ENCODE measurements at places on chromosomes 12 and 14.
A peak's percentile ranks its signal among the peaks of the same experiment; 100 is the strongest.

- no peak for DNase-seq
Observed at GRCh38 chr14:101113835-101114725, 210.6 kb upstream of the RTL1 start.

- no peak for DNase-seq
Observed at GRCh38 chr14:34063470-34064164, 112.7 kb upstream of the EGLN3 start.

DNA sequence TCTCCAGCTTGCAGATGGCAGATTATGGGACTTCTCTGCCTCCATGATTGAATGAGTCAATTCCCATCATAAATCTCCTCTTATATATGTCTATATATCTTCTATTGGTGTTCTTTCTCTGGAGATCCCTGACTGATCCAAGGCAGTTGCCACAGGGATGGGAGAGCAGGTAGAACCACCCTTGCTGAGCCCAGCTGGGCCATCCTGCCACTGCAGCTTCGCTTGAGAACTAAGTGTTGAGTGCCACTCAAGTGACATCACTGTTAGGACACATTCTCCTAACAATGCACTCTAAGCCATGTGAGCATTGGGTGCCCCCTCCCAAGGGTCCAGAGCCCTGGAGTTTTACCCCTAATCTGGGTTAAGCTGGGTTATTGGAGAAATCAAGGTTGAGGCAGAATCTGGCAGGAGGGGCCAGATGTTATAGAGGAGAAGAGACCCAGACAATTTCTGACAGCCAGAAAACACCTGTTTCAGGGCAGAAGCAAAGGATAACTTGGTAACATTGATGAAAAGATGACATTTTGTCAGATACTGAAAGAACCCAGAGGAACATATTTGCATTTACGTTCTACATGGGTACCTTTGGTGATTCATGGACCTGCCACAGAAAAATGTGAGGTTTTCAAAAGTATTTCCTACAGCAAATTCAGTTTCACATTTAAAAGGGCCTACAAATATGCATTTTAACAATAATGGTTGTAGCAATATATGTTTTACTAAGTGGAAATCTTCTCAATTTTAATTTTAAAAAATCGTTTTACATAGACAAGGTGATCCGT is 57.2 kb upstream of the MAX start:
- no peak for DNase-seq

DNA sequence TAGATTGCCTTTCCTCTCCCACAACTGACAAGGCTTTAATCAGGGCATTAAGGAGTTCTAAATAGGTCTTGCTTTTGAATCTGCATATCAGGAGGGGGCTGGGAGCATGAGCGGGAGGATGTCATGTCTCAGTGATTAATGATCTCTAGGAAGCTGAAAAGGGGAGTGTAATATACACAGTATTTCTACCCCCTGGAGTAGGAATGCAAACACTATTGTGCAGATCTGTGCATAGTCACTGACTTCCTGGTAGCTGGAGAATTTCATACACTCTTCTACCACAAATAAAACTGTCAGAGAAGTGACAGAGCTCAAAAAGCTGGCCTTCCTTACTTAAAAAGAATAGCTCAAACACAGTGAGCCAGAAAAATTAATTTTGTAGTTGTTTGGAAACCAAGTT is 65.8 kb downstream of the RIC8B start:
- no peak for DNase-seq

DNA sequence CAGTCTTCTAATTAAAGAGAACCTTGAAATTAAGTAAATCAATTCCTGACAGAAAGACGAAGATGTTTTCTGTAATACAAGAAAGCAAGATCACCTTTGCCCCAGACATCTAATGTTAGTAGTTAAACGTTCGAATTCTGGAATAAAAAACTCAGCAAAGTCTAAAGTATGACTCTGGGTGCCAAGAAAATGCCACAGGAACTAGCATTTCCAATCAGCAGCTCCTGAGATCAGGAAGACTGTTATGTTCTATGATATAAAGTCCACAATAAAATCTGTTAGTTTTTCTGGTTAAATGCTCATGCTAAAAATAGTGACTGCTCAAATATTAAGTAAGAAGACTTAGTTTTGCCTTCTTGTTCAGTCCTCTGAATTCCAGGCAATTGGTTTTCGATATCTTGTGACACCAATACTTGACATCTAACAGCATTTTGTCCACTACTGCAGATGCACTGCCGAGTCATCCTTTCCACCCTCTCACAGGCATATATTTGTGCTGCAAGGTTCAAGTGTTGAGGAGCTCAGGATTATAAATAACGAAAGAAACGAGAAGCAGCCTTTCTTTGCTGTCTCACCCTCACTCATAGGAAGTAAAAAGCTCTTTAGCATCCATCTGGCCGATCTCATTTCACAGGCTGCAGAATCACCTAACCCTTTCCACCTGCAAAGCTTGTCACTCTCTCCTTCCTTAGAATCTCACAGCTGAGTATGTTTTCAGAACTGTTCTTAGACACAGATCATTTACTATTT is 32.0 kb downstream of the SSH1 start:
- no peak for DNase-seq

DNA sequence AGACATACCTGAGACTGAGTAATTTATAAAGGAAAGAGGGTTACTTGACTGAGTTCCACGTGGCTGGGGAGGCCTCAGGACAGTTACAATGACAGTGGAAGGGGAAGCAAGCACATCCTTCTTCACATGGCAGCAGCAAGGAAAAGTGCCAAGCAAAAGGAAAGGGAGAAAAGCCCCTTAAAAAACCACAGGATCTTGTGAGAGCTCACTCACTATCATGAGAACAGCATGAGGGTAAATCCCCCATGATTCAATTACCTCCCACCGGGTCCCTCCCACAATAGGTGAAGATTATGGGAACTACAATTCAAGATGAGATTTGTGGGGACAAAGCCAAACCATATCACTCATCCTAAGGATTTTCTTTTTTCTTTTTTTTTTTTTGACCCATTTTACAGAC is 177.8 kb upstream of the EEA1 start:
- DNase-seq, result no peak

DNA sequence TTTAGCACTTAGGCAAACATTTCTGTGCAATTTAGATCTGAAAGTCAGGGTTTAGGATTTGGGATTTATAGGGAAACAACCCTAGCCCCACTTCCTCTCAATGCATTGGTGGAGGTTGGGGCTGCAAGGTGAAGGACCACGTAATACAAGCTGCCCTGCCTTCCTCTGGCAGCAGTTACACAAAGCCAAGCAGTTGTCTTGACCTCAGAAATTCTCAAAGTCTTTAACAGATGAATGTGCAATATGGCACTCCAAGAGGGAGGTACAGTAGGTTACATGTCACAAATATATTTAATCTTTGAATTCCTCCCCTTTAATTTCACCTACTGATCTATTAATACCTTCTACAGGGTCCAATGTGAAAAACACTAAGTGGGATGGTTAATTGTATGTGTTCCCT is 23.9 kb downstream of the IFNG-AS1 start:
- no peak for DNase-seq

GRCh38 chr12:7716381-7716780 is 5.1 kb downstream of the DPPA3 start:
- no peak for DNase-seq

GRCh38 chr14:54177641-54178621 is 218.9 kb upstream of the CDKN3 start:
- no peak for DNase-seq

DNA sequence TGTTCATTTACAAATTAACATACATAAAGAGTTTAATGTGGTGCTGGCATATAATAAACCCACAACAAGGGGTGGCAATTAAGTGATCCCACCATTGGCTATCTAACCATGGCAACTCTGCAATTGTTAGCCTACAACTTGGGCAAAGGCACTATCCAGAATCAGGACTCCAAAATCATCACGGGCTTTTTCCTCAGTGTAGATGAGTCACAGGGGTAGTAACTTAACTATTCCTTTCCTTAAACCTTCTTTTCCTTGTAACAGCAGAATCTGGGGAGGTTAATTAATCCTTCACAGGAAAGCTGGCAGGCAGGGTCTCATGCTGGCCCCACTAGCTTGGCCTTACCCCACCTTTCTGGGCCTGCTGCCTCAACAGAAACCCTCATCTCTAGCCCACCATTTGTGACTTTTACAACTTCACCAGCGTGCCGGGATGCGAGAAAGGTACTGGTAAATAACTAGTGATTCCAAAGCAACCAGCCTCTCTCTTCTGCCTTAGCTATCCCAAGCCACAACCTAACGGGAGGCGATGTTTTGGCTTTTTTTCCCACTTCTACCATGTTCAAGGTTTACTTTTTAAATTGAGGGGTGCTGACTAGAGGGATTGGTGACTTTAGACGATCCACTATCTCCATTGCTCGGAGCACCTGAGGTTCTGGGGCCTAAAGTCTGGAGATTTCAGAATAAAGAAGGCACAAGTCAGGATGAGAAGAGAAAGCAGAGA is 744 bp downstream of the ATP5MC2 start:
- DNase-seq, result no peak

- DNase-seq, result no peak
Observed at GRCh38 chr12:64633940-64634337, 23.6 kb downstream of the RASSF3 start.

DNA sequence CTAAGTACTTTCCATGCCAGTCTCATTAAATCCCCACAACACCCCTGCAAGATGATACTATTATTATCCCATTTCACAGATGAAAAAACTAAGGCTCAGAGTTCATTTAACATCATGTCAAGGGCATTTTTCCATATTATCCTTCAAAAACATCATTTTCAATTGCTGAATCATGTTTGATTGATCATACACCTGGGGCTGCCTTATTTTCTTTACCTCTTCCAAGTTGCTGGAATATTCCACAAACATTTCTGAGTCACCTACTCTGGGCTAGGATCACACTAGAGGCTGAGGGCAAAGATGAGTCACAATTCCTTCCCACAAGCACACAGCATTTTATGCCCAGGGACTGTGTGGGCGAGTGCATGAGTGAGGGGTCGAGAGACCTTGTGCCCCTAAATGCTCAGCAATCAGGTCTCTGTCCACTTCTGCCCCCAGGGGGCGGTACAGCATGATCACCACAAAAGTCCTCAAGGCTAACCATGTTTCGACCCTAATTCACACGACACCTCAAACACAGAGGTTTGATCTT is 14.1 kb upstream of the TMEM119 start:
- DNase-seq, result no peak

- DNase-seq, result no peak
Observed at GRCh38 chr12:49903700-49904423, at the start of gene FAIM2. Gene FAIM2, minus strand, starts transcription at chr12:49903900. Its CDS starts 108 bp downstream, at chr12:49903792.

- no peak for DNase-seq
Observed at GRCh38 chr12:124024776-124025175, 51.8 kb downstream of the ZNF664 start.

DNA sequence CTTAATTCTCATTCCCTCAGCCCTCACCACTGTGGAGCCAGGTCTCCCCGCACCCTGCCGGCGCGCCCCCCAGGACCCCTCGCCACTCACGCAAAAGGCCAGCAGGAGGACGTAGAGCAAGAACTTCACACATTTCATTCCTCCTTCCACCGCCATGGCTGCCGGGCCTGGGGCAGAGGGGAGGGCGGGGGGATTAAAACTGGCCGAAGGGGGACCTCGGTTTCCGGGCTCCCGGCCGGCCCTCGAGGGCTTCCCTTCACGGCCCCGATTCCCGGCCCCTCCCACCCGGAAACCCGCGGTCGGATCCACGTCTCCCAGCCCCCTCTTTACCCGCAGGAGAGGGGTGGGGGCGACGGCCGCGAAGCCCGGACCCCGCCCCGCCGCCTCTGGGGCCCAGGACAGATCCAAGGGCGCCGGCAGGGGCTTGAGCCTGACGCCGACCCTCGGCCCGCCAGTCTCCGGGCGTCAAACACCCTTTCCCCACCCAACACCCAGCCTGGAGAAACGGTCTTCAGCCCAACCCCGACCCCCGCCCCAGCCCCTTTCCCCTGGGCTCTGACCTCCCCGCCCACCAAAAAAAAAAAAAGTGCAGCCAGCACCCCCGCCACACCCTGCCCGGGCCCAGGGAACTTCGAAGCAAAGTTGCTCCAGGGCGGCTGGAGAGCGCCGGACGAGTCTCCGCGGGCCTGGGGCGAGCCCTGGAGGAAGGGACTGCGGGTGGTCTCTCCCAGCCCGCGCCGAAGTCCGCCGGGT is 447 bp downstream of the CD63 start:
- no peak for DNase-seq

DNA sequence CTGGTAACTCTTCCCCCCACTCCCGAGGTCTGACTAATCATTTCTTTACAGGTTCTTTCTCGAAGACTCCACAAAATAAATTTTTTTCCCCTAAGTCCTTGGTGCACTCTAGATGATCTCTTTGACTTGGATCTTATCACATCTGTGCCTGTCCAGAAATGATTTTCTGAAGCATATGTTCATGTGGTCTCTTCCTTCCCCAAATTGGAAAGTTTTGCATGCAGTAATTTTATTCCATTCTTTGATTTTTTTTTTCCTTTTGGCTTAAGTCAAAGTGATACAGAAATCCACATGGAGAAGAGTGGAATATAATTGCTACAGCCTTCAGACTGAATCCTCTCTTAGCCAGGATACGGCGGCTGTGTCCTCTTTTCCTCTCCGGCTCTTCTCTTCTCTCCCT is 213.3 kb downstream of the BMP4 start:
- no peak for DNase-seq

GRCh38 chr12:63668028-63668799 is at the start of gene DPY19L2:
Gene DPY19L2, minus strand, starts transcription at chr12:63668493. Its CDS starts 100 bp downstream, at chr12:63668393.
- DNase-seq, result peak; percentile 56

DNA sequence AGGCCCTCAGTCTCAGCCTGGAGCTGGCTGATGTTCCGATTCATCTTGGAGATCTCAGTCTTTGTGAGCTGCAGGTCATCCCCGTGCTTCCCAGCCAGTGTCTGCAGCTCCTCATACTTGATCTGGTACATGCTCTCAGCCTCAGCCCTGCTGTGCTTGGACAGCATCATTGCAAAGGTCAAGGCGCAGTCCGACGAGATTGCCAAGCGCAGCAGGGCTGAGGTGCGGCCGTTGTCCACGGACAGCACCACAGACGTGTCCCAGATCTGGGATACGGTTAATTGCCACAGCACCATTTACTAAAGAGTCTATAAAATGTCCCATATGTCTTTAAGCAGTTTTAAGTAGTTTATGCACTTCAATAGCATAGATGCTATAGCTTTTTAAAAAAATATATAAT is 965.7 kb downstream of the FSCB start:
- no peak for DNase-seq

- DNase-seq, result no peak
Observed at GRCh38 chr14:76908834-76909233, 82.6 kb downstream of the LRRC74A start.

- no peak for DNase-seq
Observed at GRCh38 chr12:46664761-46665287, 161.0 kb downstream of the SLC38A4 start.

GRCh38 chr12:52318241-52318990 is 2.8 kb downstream of the KRT83 start:
- no peak for DNase-seq

Measured in cortex of kidney (tissue), 1 donor.